Endothelial cell of umbilical vein (primary cell): ENCODE measurements at places on chromosomes 11 and 22. TPM values are rescaled to one million over a fixed set of nuclear protein-coding genes. Genes with fewer than 3 reads are reported as not detected.

NAALADL1 gene
- total RNA-seq, result 4.4 and 6.8 TPM in 2 replicates

ALDH3B1 gene
- 0.13 and 0.37 TPM in 2 replicates for total RNA-seq

INPPL1 gene
- total RNA-seq, result 184 and 211 TPM in 2 replicates

GRCh38 chr22:44181912-44182587 lies 1.3 kb downstream of the PARVG start:
- H3K27ac ChIP-seq, result no peak overlapping the region
- peaks cover 19% of the 10 kb centered on the region for H3K27me3 ChIP-seq
- H3K4me3 ChIP-seq, result no peak overlapping the region

DNA sequence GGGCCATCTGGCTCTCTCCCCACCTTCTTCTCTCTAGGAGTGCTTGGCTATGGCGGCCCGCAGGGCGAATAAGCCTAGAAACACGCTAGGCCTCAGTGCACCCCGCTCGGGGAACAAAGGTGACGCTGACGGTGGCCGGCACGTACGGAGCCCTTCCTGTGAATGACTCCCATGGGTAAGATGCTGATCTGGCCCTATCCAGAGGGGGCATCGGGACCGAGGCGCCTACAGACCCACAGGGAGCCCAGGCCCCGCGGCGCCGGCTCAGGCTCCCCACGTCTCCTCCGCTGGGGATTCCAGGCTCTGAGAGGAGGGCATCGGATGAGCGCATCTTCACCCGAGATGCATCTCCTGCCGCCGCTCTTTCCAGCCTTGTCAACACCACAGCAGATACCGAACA lies 31.4 kb upstream of the TESMIN start:
- peaks cover 3% of the 10 kb centered on the region for H3K36me3 ChIP-seq
- H3K27me3 ChIP-seq, result no peaks in the 10 kb centered on the region
- H3K4me1 ChIP-seq, result no peaks in the 10 kb centered on the region

CYP2D6 gene
- total RNA-seq, result 0.91 and 0.97 TPM in 2 replicates

DNA sequence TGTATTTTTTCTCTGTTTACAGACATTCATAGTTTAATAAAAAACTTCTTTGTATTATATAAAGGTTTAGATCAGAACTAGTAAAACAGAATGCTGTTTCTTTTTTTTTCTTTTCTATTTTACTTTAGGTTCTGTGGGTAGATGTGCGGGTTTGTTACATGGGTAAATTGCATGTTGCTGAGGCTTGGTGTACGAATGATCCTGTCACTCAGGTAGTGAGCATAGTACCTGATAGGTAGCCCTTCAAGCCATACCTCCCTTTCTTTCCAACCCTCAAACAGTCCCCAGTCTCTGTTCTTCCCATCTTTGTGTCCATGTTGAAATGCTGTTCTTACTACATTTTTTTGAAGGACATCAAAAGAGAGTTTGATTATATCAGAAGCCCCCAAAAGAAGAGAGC lies 3.2 kb downstream of the ATM start:
- peaks cover 16% of the 10 kb centered on the region for H3K4me1 ChIP-seq
- no peaks in the 10 kb centered on the region for H3K27me3 ChIP-seq
- peaks cover 13% of the 10 kb centered on the region for H3K36me3 ChIP-seq
- H3K4me3 ChIP-seq, result no peak overlapping the region
- DNase-seq, result no peak

DNA sequence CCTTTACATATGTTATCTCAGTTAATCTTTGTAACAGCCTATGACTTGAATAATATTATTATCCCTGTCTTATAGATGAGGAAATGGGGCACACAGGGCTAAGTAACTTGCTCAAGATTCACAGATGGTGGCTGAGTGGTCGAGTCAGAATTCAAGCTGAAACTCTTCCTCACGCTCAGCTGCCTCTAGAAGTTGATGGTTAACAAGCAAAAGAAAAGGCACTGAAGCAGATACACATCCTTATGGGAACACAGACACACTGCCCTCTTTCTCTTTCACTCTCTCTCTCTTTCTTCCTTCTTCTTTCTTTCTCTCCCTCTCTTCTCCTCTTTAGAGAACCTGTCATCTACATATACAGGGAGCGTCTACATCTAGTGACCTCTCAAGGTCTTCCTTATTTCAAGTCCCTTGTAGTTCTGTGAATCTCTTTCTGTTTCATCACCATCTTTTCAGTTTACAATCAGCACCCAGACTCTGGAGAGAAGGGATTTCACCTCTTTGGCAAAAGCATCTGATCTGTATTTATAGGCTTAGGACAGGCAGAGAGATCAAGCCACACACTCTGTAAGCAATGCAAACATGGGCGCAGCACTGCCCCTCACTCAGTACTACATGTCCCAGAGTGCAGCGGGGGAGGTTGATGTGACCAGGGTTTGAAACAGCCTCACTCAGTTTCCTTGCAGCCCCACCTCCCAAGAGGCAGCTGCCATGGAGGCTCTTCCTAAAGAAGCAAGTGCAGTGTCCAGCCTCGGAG lies 75.7 kb downstream of the GRAMD1B start:
- no peak for DNase-seq
- H3K4me3 ChIP-seq, result no peak overlapping the region
- peaks cover 8% of the 10 kb centered on the region for H3K4me1 ChIP-seq
- H3K27ac ChIP-seq, result no peak overlapping the region
- H3K36me3 ChIP-seq, result no peaks in the 10 kb centered on the region
- no peaks in the 10 kb centered on the region for H3K27me3 ChIP-seq

SYT8 gene
- total RNA-seq, result not detected in 2 replicates

GRCh38 chr22:44894782-44895181 lies 115.0 kb downstream of the PHF21B start:
- no peak for DNase-seq
- no peaks in the 10 kb centered on the region for H3K36me3 ChIP-seq
- H3K27me3 ChIP-seq, result no peaks in the 10 kb centered on the region
- H3K4me3 ChIP-seq, result no peak overlapping the region
- H3K4me1 ChIP-seq, result no peaks in the 10 kb centered on the region

GRCh38 chr11:61613051-61613450 lies 32.2 kb upstream of the SYT7 start:
- no peaks in the 10 kb centered on the region for H3K36me3 ChIP-seq
- no peak for DNase-seq
- no peak overlapping the region for H3K4me3 ChIP-seq
- H3K27me3 ChIP-seq, result no peaks in the 10 kb centered on the region

GRIA4 gene
- not detected in 2 replicates for total RNA-seq

DNA sequence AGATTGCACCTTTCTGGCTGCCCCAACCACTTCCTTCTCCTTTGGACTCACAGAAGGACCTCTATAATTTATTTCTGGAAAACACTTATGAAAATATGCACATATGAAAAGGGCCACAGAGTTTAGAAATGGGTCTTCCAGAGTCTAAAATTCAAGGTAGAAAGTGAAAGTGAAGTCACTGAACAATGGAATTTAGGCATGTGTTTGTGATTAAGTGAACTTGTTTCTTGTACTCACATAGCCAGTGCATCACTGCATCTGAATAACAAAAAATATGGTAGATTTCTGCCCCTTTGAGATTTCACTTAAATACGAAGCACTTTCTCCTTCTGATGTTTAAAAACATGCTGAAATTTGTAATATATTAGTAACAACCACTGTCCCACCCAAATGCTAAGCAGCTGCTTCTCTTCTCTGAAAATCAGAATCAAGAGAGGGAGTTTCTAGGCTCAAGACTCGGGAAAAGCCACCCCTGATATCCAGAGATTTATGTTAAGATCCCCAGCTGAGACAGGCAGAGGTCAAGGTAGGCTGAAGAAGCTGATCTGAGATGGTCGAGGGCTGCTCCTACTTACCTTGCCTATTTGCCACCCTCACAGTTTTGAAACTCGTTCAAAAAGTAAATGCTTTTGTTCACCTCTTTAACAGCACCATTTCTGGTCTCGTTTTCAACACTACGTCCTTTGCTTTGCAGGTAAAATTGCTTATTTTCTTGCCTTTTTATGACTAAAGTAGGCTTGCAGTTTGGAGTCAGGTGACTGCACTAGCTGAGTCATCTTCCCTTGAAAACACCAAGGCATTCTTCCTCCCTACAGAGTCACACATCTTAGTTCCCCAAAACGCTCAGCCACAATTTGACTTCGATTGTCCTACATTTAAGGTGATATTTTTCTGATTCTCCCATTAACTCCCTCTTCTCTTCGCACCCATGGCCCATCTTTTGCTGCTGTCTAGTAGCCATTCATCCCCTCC lies at the start of gene XKR3:
Gene XKR3 (minus strand): TSS at position 696 of the 972 bp plus-strand sequence. CDS start 17,338 bp downstream, outside the sequence.
- H3K27ac ChIP-seq, result no peak within 1 kb of the TSS
- no peak for DNase-seq
- no peaks in the 10 kb centered on the region for H3K4me1 ChIP-seq
- no peaks in the 10 kb centered on the region for H3K36me3 ChIP-seq

DNA sequence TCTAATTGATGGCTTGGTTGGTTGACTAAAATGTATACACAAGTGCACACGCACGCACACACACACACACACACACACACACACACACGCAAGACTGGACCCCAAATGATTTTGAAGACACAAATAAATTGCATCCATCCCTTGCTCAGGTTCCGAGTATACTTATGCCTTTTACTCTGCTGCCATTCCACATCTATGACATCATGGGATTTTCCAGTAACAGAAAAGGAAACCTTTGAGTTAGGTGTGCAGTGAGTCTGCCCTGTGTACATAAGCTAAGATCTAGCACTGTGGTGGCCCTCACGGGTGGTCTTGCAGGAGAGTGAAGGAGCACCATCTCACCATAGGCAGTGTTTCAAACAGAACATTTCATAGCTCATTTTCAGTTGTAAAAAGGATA lies 20.5 kb upstream of the LARGE1 start:
- no peaks in the 10 kb centered on the region for H3K4me1 ChIP-seq
- no peak overlapping the region for H3K4me3 ChIP-seq
- H3K36me3 ChIP-seq, result no peaks in the 10 kb centered on the region
- no peak for DNase-seq
- H3K27me3 ChIP-seq, result no peaks in the 10 kb centered on the region

POTEH gene
- total RNA-seq, result not detected in 2 replicates

DNA sequence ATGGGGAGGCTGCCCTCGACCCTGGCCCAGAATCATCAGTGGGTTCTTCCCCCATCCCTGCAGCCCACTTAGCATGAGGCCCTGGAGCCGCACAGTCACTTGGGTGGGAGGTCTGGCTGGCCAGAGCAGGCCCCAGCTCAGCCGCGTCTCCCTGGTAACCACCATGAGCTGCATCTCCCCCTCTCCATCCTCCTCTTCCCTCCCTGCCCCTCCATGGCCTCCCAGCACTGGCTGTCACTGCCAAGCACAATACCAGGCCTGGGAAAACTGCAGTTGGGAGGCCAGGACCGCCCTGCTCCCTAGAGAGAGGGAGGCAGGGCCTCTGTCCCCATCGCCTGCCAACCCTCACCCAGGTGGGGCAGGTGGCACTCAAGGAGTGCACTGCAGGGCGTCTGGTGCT lies 8.0 kb downstream of the CSDC2 start:
- DNase-seq, result no peak
- no peak overlapping the region for H3K27ac ChIP-seq
- H3K27me3 ChIP-seq, result no peaks in the 10 kb centered on the region
- H3K4me1 ChIP-seq, result peaks cover 5% of the 10 kb centered on the region

- H3K4me1 ChIP-seq, result no peaks in the 10 kb centered on the region
- H3K36me3 ChIP-seq, result no peaks in the 10 kb centered on the region
- H3K4me3 ChIP-seq, result no peak overlapping the region
- no peak overlapping the region for H3K27ac ChIP-seq
These were observed 43.2 kb downstream of the MCAM start for GRCh38 chr11:119273721-119274120.

DNA sequence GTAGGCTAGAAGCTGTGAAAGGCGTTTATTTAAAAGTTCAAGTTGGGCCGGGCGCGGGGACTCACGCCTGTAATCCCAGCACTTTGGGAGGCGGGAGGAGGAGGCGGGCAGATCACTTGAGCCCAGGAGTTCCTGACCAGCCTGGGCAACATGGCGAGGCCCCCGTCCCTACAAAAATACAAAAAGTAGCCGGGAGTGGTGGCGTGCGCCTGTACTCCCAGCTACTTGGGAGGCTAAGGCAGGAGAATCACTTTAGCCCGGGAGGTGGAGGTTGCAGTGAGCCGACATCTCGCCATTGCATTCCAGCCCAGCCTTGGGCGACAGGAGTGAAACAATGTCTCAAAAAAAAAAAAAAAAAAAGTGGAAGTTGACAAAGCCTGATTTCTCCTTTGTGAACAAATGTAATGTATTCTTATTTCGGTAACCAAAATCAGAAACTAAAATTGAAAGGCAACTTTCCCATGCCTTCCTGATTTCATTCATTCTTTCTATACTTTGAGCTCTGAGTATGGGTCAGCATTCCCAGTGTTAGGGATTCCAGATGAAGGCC lies 825 bp downstream of the PTPMT1 start:
- DNase-seq, result no peak
- H3K36me3 ChIP-seq, result peaks cover 2% of the 10 kb centered on the region
- no peaks in the 10 kb centered on the region for H3K27me3 ChIP-seq
- H3K4me1 ChIP-seq, result peaks cover 9% of the 10 kb centered on the region

KCNQ1OT1 gene
- 1.5 and 1.8 TPM in 2 replicates for total RNA-seq

CSNK2A3 gene
- total RNA-seq, result not detected in 2 replicates

F2 gene
- total RNA-seq, result not detected in 2 replicates

DNA sequence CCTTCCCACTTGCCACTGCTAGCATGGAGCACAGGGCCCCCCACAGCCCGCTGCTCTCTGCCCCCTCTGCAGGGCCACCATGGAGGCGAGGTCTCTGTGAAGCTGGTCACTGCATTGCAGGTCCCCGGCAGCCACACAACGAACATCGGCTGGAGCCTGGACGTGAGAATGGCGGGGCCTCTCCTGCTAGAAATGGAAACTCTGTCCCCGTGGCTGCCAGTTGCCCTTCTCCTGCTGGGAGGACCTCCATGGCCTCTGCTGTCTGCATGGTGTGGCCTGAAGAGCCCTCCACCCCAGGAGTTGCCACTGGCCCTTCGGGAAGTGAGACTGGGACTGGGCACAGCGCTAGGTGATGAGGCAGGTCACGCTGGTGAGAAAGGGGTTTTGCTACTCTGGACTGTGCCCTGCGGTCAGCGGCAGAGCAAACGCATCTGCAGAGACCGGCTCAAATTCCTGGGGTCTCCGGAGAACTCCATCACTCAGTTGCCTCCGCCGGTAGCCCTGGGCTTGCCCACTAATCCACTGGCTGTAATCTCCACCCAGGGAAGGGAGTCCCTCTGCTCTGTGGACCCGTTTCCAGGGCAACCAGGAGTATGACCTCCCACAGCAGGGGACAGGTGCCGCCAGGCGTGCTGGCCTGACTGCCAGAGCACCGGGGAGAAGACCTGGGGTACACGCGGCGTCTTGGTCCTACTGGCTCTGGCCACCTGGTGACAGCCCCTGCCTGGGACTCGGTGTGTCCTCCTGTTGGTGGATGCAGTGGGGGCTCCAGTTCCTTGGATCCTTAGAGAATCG lies 806.3 kb downstream of the BRD1 start:
- H3K36me3 ChIP-seq, result no peaks in the 10 kb centered on the region
- DNase-seq, result no peak
- no peaks in the 10 kb centered on the region for H3K4me1 ChIP-seq

- no peak overlapping the region for H3K4me3 ChIP-seq
- no peak for DNase-seq
- H3K4me1 ChIP-seq, result no peaks in the 10 kb centered on the region
- H3K27ac ChIP-seq, result no peak overlapping the region
These were observed 199.9 kb downstream of the FAM181B start for GRCh38 chr11:82533628-82534327.
